ENCODE measurements at places on chromosomes 2 and 18.

DNA sequence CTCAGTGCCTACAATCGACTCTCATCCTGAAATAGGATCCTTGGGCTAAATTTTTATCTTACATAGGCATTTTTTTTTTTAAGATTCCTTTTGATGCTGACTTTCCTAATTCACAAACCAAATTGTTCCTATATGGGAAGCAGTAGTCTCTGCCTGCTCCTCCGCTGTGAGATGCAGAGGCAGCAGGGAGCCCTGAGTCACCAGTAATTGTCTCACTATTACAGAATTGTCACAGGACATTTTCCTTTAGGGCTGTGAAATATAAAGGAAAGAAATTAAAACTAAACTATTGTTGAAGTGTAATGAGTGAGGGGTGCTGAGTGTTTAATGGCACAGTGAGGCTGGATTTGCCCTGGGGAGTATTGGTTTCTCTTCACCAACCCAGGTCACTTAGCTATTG is 63.8 kb downstream of the MYO3B start:
- no peak for DNase-seq

DNA sequence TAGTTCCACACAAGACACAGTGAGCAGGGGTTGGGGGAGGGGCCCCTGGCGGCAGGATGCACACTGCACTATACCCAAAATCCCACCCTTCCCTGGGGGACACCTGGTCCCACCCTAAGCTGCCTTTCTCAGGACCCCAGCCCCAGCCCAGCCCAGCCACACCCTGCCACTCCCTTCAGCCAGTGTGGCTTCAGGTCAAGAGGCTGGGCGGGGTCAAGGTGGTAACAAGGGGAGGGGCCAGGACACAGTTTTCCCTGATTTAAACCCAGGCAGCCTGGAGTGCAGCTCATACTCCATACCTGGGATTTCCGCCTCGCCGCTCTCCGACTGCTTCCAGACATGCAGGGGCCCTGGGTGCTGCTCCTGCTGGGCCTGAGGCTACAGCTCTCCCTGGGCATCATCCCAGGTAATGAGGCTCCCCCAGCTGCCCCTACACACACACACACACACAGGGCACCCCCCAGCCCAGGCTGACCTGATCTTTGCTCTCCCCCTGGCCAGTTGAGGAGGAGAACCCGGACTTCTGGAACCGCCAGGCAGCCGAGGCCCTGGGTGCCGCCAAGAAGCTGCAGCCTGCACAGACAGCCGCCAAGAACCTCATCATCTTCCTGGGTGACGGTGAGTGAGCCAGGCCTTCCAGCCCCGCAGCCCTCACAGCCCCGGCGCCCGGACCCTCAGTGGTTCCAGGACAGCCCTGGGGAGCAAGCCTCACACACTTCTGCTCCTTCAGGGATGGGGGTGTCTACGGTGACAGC is at the start of gene ALPG:
ALPG (plus strand) TSS at position 289 of the 755 bp plus-strand sequence; CDS start at position 340, 51 bp downstream.
- no peak for DNase-seq

- DNase-seq: no peak
Observed at GRCh38 chr2:212384027-212384426, 154.6 kb downstream of the ERBB4 start.

DNA sequence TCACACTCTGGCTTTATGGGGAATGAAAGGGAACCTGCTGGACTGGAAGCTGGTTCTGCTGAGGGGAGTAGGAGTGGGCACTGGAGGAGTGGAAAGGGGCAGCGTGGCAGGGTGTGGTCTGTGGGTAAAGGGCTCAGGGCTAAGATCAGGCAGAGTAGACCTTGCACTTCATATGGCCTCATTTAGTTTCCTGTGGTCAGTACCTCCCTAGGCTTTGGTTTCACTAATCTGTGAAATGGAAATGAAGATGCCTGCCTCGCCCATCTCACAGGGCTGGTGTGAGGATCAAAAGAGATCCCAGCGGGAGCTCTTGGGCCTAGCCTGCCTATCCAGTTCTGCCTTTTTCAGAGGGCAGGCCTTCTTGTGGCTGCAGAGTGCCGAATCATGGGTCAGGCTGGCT is 208.7 kb downstream of the LOXHD1 start:
- DNase-seq: no peak

GRCh38 chr2:28721601-28722191 is 29.9 kb upstream of the PPP1CB start:
- DNase-seq: no peak

GRCh38 chr2:134293719-134294537 is 40.1 kb downstream of the MGAT5 start:
- no peak for DNase-seq

GRCh38 chr2:109514857-109515256 is 98.9 kb downstream of the SEPTIN10 start:
- no peak for DNase-seq

DNA sequence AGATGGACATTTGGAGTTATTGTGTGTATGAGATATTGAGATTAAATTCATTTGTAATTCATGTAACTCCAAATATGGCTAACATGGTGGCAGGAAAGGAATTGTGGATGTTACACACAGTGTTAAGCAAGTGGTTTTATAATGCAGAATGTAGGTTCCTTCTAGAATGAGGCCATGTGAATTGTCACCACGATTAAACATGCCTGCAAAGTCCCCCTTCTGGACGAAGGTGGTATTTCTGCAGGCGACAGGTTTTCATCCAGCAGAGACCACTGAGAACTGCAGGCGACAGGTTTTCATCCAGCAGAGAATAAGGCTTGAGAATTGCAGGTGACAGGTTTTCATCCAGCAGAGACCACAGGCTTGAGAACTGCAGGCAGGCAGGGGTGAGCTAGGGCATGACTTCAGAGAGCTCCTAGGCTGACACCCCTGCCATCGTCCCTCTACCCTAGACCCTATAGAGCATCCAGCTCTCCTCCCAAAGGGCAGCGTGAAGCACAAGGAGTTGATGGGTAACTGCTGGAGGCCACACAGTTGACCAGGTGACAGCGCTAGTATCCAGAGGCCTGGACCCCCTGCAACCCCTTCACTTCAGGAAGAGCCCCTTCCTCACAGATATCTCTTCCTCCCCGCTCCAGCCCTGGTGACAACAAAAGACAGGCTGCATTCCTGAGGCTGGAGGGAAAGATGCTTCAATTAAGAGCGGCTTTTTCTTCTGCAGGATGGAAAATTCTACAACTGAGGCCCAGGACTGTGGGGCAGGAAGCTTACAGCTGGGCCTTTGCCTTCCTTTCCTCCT is 175.8 kb downstream of the LOXHD1 start:
- DNase-seq: peak; percentile 51

- no peak for DNase-seq
Observed at GRCh38 chr2:130762910-130763385, 7.6 kb downstream of the AMER3 start.

All from hematopoietic multipotent progenitor cell treated with erythropoietin and hydrocortisone succinate and interleukin-3 and kit ligand, for 8 days (in vitro differentiated cells).